ENCODE measurements at places on chromosomes 12 and 14. TPM values are rescaled to one million over a fixed set of nuclear protein-coding genes. Genes with fewer than 3 reads are reported as not detected.
A peak's percentile ranks its signal among the peaks of the same experiment; 100 is the strongest.

GRCh38 chr14:69547701-69548348, 26.8 kb downstream of the CCDC177 start:
- no peak for DNase-seq

- DNase-seq, result peak; percentile 59
These were observed 42.5 kb downstream of the SMIM41 start for GRCh38 chr12:52121824-52122539.

GRCh38 chr12:58388261-58388660, 446.9 kb downstream of the ATP23 start:
- no peak for DNase-seq

DNA sequence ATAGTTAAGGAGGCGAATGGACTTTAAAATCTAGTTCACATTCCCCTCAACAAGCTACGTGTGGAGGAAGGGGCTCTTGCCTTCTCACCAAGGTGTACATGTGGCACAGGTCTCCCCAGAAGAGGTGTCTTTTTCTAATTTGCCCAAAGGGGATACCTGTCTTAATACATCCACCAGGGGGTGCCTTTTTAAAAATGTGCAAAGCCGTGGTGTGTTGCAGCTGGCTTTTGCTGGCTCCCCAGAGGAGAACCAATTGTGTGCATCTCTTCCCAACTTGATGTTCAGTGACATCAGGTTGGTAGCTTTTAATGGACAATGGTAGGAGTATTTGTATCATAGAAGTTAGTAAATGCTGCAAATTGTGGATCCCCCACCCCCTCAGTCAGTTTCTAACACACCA, 33.8 kb downstream of the CREBL2 start:
- DNase-seq, result no peak

- DNase-seq, result no peak
These were observed 38.7 kb downstream of the TTC8 start for GRCh38 chr14:88863167-88863566.

DNA sequence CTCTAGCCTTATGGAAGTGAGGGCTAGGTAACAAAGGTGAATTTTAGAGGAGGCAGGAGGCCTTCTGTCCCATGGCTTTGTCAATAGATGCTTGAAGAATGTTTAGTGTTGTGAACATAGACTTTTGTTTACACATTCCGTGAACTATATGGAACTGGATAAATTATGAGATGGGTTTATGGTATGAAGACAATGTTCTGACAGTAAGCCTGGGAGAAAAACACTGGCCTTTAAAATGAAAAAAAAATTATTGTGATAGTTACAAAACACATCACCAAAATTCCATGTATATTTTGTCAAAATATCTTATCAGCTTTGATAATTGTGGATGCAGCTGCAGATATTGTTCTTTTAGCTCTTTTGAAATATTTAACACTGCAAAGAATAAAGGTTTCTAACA, 251.5 kb upstream of the DCN start:
- no peak for DNase-seq

The PRB3 gene
- not detected for total RNA-seq

The CEP290 gene
- total RNA-seq, result 5.6 TPM

The DAO gene
- not detected for total RNA-seq

The PLEK2 gene
- total RNA-seq, result not detected

DNA sequence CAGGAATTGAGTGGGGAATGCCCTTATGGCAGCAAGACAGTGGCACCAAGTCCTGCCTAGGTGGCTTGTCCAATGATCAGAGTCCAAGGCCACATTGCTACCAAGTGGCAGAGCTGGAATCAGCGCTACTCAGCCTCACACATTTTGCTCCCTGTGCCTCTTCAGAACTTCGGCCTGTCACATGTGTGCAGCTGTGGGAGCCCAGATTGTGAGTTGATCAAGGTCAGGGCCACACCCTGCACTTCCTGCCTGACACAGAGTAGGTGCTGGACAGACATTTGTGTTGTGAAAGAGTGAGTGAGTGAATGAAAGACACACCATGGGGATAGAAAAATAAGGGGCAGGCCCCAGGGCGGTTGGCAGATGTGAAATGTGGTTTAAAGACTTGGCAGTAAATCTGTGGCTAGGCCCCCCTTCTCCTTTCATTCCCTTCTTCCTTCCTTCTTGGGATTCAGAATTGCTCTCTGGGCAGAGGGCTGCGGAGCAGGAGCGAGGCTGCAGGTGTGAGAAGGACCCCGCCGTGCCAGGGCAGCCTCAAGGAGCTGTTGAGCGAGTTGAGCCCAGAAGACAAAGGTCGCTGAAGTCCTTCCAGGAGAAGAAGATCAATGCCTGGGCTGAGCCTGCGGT, 83.5 kb downstream of the SLC25A47 start:
- DNase-seq, result no peak

DNA sequence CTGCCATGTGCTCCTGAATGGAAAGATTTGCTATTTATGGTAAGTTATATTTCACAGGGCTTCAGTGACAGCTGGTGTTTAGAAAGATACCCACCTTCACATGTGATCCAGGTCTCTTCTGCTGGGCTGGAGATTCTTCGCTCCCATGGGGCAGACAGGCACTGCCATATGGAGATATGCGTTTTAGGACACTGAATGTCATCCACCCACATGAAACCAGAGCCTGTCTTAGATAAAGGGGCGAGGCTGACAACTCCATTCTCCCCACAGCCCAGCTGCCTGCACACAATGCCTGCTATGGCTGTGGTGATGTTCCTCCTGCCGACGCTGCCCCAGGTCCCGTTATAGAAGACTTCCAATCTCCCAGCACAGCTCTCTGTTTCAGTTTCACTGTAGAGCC, 69.4 kb downstream of the ACSM4 start:
- no peak for DNase-seq

The SPRYD3 gene
- 22.6 TPM for total RNA-seq

DNA sequence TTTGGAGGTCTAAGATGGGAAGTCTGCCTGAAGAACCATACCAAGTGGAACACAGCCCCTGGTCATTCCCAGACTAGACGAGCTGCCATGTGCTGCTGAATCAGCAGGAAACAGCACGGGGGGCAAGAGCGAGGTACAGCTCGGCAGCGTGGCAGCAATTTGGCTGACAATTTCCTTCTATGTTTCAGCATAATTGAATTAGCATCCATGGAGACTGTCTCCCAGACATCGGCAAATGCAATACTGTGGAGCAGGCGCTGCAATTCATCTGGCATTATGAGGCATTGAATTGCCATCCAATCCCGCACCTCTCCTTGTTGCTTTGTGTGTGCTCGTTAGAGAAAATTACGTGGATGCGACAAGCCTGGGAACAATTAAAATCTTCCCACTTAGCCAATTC, 46.0 kb upstream of the CCDC60 start:
- no peak for DNase-seq

The DDX54 gene
- 83.6 TPM for total RNA-seq

DNA sequence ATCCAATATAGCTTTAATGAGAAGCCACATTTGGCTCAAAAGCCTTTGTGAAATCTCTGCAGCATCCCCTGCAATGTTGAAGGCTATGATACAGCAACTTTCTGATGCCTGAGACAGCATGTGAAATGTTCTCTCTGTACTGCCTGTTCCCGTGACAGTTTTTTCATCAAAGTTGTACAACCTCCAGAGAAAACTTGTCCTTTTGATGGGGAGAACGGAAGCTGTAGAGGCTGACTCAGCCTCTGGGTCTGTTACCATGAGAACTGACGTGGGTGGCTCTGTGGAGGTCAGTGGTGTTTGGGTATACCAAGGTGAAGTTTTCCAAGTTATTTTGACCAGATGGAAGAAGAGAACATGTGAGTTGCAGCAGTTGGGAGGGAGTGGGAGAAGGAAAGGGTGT, 17.0 kb downstream of the SLC4A8 start:
- no peak for DNase-seq

GRCh38 chr14:52391881-52392615, 77.9 kb downstream of the PTGER2 start:
- DNase-seq, result no peak

The GLIPR1L2 gene
- 1.5 TPM for total RNA-seq

DNA sequence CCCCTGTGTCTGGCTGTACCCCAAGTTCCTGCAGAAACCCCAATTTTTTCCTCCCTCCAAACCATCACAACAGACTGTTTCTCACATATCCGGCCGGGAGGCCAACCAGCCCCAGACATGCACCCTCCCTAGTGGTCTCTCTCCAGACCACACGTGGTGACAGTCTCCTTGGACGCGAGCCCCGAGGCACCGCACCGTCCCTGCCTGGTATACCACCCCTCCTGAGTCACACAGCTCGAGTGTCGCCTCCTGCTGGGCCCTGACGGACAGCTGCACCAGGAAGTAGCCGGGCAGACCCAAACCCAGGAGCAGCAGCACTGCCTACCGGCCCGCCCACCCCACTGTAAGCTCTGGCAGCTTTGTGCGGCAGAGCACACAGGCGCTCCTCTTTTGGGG, 97.4 kb downstream of the RFLNA start:
- DNase-seq, result peak; percentile 87

The P2RX2 gene
- total RNA-seq, result not detected

DNA sequence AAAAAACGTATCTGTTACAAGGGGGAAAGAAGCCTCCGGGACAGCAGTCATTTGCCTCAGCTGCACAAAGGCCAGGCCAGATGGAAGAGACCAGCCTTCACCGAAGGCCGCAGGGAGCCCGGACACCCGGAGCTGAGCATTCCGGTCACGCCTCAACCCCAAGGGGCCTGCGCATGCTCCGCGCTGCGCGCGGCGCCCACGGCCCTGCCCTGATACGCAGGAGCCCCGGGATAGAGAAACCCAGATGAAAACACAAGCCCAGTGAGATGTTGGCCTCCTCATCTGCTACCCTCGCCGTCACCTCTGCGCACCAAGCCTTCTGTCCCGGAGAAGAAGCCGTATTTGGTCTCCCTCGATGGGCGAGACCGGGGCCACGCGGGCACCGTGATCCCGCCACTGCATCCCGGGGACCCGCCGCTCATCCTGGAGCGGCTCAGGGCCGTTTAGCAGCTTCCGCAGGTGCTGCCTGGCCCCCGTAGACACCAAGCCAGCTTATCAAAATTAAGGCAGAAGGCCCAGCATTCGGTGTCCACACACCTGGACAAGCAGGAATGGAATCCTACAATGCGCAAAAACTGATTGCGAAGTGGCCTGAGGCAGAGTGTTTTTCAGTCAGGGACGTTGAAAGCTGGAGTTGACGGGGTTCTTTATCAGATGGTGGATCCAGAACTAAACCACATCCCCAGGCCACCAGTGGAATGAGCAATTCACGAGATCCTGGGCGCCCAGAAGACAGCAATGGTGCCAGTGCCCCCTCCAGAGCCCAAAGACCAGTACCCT, 2.6 kb downstream of the OR8S1 start:
- no peak for DNase-seq

The HOXC9 gene
- total RNA-seq, result 11.3 TPM

- DNase-seq, result no peak
These were observed 56.9 kb downstream of the CDC42BPB start for GRCh38 chr14:103000291-103000921.

Measured in psoas muscle (tissue), 8 donors.